Hematopoietic multipotent progenitor cell treated with erythropoietin and hydrocortisone succinate and interleukin-3 and kit ligand, for 4 days (in vitro differentiated cells): ENCODE measurements at places on chromosomes 3 and 15.

DNA sequence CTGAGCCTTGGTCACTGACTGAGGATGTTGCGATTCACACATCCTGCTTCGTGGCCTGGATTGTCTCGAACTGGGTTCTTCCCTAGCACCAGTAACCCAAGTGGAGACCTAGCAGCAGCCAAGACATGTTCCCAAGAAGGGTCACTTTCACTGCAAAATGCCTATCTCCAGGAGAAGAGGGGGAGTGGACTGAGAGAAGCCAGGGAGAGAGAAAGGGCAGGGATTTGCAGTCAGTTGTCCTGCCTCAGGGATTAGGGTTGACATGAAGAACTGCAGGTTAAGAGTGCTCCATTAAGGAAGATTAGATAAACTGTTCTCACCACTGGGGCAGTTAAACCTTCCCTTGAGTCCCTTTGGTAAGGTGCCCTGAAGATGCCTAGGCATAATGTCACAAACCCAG lies 5.7 kb upstream of the CD276 start:
- DNase-seq = no peak

DNA sequence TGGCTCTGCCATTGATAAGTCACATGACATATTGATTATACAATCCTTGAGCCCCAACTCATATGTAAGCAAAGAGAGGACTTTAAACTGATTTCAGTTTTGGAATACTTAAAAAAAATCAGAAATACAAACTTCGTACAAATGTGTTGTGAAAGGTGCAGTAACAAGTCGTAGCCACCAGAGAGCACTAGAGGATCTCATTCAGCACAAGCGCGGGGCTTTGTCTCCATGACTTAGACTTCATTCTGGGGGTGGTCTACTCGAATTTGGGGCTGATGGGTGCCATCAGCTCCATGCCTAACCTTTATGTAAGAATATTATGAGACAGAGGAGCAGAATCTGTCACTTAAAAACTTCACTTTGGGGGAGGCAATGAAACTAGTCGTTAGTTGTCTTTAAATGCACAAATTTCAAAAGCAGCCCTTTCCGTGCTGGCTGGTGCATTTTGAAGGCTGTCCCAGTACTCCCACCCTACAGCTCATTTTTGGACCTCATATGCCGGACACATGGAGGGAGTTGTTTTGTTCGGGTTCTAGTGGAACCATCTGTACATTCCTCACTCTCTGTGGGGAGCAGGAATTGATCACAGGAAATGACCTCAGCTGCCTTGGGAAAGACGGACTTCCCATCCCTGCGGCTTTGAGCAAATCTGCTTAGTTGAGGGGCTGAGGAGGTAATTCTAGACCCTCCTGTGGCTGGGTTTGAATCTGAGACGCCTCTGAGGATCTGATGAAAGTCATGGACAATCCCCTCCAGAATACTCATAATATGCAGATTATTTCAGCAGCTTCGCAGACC lies 27.5 kb upstream of the MASP1 start:
- peak; percentile 78 for DNase-seq

GRCh38 chr15:75167588-75168350 lies 33.9 kb upstream of the C15orf39 start:
- peak; percentile 90 for DNase-seq

- peak; percentile 51 for DNase-seq
These were observed 18.9 kb downstream of the EFCAB12 start for GRCh38 chr3:129409541-129409940.

DNA sequence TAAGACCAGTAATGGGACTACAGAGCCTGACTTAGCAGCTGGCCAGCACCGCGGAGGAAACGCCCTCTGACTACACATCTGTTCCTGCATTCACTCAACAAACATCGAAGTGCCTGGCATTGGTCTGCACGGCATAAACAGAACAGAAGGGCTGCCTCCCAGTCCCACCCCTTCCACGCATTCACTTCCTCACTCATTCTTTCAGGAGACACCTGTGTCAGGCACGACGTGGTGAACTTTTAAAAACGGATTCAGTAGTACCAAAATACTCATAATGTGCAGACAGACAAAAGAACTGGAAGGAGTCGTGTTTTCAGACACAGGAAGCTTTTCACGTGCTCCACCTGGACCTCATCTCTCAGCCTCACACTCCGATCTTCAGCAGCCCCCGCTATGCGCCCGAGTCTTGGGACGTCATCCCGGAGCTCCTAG lies 123.3 kb downstream of the XXYLT1 start:
- peak; percentile 79 for DNase-seq

DNA sequence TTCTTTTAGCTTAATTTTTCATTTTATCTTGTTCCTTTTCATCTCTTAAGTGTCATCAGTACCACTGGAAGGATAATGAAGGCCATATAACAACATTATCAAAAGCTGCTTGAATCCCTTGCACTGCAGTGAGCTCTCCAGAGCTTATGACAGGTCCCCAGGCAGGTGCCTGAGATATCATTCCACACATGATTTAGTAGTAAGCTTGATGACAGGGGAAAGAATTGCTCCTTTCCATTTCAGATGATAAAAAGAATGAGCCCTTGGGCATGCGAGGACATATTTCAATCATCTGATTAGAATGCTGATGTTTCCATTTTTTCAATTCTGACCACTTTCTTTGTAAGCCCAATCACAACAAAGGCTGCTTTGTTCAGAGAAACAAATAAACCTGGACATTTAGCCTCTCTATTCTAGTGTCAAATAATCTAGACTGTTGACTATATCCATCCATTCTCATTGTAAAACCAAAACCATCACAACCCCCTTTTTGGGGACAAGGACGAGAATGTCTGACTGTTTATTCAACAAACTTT lies 567.8 kb downstream of the IGSF11 start:
- DNase-seq = no peak

DNA sequence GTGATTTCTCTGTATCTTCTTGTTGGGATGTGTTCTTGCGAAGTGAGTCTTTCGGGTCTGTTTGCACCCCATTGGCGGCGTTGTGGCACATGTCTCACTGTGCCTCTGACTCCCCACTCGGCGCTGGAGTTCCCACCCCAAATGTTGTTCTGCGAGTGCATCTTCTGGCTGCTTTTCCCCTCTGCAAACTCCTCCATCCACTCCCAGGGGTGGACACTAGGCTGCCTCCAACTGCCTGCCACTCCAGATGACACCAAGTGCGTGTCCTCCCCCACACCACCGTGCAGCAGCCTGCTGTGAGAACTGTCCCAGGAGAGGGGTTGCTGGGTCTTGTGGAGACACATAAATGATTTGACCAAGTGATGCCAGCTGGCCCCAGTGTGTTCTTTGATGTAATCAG lies 17.6 kb downstream of the EFCC1 start:
- DNase-seq = no peak

DNA sequence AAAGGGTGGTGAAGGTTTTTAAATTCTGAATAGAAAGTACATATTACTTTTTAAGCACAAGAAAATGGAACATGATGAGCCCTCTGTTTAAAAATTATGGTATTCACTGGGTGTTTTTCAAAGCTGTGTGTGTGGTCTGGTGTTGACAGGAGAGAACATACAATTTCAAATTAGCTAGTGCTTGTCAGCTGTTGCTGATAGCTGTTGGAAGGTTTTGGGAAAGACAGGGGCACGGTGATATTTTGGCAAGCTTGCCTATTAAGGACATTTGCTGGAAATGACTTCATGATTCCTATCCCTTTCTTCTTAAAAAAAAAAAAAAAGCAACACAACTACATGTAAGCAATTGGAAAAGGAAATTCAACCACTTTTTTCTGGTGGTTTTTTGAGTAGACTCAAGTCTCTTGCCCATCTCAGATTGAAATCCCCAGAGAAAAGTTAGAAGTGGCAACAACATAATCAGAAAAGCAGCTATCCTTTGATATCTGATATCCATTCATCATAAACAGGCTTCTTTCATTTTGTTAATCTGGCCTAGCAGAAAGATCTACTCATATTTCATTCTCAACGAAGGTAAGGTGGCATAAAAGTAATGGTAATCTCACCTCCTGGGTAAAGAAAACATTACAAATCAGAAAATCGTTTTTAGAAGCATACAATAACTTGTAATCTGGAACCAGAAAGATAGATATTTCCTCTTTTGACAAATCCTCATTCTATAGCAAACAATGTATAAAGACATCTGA lies 130.0 kb downstream of the RBMS3 start:
- no peak for DNase-seq

DNA sequence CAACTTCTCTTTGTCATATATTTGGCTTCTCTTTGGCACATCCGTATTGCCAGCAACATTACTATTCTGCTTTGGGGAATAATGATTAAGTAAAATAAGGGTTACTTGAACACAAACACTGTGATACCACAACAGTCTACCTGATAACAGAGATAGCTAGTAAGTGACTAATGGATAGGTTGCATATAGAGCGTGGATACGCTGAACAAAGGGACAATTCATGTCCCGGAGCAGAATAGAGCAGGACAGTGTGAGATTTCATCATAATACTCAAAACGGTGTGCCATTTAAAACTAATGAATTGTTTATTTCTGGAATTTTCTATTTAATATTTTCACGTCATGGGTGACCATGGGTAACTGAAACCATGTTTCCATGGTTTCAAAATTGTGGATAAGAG lies 54.1 kb downstream of the SCN5A start:
- no peak for DNase-seq

GRCh38 chr3:145807990-145808389 lies 353.0 kb downstream of the PLOD2 start:
- no peak for DNase-seq
